CD8-positive, alpha-beta T cell (primary cell): ENCODE measurements at places on chromosomes 6 and 20. TPM values are rescaled to one million over a fixed set of nuclear protein-coding genes. Genes with fewer than 3 reads are reported as not detected.

Gene TREML2
- 0.46 TPM for total RNA-seq

GRCh38 chr20:19328676-19329075, 116.2 kb downstream of the SLC24A3 start:
- DNase-seq = no peak

DNA sequence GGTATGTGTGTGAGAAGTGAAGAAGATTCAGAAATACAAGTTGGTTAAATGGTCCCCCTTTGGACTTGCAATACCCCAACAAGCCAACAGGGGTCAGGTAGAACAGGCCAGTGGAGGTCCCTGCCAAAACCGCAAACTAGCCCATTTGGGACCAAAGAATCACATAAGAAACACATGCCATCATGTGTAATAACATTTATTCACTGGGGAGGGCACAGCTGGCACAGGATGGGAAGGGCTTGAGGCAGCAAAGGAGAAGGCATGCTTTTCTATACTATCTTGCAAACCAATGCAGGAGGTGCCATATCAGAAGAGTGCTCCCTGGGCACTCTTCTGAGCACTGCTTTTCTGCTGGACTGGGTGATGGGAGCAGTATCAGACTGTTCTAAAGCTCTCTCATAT, 116.1 kb upstream of the TRAF3IP2 start:
- DNase-seq = no peak

- DNase-seq = no peak
Measured at GRCh38 chr6:43082806-43083655, 6.9 kb downstream of the PTK7 start.

Gene PMEPA1
- total RNA-seq = 22.4 TPM
